ENCODE measurements at places on chromosomes 1 and 21.

DNA sequence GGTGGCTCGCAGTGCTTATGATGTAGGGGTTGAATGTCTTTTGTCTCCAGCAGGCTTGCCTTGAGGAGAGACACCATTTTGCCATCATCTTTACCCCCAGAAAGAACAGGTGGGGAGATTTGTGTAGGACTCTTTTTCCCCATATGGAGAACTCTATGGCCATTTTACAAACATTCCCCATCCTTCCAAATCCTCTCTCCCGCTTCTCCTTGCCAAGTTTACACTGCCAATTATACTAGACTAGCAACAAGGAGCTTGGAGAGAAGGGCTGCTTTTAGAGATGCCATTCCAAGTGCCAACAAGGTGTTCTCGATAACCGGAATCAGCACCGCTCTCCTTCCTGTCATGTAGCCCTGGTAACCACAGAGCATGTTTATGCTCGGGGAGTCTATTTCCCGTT lies 233.1 kb downstream of the CAMTA1 start:
- DNase-seq, result no peak

DNA sequence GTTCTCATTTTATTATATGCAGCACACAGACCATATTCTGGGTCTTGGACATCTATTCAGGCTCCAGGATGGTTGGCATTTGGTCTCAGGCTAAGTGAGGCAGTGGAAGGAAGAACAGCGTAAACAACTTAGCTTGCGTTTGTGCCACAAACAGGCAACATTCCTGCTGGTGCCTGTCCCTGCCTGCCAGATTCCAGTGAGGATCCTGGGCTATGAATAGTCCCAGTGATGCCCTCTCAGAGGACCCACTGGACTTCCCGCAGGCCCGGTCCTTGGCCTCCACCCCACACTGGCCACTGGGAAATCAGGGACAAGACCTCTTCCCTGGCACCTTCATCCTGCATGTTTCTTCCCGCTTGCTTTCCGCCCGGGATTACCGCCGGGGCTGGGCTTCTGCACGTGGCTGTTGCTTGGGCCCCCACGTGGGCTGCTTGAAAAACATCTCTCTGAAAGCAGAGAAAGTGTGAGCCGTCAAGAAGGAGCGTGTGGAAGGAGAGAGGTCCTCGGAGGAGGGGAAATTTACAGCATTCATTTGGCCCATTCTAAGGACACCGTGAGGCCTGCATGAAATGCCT lies 145.1 kb upstream of the WNT4 start:
- DNase-seq, result no peak

GRCh38 chr1:170680428-170680827 lies 16.5 kb downstream of the PRRX1 start:
- no peak for DNase-seq

GRCh38 chr1:246005067-246005466 lies 502.0 kb downstream of the SMYD3 start:
- DNase-seq, result no peak

DNA sequence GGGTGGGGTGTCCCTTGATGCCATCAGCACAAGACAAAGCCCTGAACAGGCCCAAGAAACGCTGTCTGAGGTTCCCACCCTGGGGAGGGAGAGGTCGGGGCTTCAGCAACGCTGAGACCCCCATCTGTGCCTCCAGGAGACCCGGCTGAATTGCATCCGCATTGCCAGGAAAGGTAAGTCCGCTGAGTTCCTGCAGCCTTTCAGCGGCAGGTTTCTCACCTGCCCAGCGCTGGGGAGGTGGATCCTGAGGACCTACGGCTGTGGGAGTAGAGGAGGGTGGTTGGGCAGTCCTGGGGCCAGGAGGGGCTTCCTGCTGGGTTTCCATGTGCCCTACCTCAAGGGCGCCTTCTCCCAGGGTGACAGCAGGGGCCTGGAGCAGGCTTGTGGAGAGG lies 47.5 kb downstream of the PTPRU start:
- no peak for DNase-seq

DNA sequence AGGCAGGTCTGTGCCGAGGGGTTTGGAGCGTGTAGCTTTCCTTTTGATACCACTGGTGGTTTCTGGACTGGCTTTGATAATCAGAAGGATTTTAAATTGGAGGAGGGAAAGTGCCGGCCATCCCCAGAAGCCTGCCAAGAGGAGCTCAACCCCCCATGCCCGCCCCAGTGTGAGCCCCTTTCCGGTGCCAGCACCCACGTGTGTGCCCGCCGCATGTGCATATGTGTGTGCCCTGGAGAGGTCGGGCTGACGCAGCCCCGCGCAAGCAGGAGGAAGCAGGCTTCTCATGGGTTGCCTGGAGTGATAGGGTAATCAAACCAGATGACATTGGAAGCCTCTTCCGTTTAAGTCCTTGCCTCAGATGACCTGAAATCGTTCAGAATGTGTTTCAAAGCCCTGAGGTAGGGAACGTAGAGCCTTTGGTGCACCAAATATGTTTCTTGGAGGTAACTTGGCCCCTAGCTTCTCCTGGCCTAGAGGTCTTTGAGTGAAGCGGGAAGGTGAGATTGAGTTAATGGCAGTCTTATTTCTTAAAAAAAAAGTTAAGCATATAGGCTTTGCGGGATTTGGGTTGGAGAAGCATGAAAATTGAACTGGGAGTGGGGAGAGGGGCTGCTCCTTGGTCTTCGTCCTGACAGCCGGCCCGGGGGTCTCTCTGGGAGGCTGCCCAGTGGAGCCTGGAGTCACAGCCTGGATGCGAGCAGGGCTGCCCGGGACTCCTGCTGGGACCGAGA lies 34.1 kb upstream of the ARHGEF16 start:
- DNase-seq, result no peak

- DNase-seq, result peak; percentile 12
Measured at GRCh38 chr1:25467193-25467592, 36.5 kb downstream of the MACO1 start.

DNA sequence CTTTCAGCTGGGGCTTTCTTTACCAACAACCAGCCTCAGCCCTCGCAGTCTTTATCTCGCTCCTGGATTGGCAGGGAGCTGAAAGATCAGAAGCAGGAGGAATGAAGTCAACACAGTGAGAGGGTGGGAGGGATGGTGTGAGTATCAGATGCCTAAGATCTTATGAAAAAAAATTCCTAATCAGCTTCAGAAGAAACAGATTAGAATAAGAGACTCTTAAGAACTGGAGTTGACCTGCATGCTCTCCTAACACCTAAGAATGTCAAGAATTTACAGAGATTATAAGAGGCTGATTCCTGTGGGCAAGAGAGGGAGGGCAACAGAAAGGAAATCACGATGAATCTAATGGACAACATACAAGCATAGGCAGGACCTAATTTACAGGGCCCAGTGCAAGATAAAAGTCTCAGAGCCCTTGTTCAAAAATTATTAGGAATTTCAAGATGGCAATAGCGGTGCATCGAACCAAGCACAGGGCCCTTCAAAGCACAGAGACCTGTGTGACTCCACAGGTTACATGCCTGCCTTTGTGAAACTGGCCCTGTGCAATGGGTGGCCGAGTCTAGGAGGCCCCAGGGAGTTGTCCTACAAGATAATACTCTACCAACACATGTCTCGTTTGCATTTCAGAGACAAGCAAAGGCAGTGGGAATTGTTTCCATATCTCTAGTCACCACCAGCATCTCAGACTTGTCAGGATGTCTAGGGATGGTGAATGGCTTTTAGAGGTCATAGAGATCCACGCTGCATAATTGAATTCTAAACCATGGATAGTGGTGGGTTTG lies 65.3 kb upstream of the PPP2R5A start:
- DNase-seq, result no peak

GRCh38 chr1:3618531-3618880 lies 6.3 kb upstream of the TPRG1L start:
- DNase-seq, result no peak

DNA sequence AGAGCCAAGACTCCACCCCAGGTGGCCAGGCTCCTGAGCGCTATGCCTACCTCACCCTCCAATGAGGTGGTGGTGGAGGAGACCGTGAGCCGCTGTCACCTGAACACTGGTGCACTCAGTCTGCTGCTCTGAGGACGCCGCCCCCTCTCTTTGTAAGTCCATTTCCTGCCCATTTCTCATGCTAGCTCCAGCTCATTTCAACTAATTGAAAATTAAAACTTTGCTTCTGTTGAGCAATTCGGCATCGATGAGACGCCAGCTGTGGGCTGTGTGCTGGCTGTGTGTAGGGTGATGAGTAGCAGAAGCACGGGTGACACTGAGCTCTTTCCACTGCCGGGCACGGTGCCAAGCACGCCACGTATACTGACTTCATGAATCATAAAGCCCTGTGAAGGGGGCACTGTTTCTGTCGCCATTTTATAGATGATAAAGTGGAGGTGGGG lies 11.2 kb downstream of the TNFRSF1B start:
- DNase-seq, result peak; percentile 79

GRCh38 chr1:151013518-151013917 lies 5.3 kb downstream of the PRUNE1 start:
- DNase-seq, result no peak

DNA sequence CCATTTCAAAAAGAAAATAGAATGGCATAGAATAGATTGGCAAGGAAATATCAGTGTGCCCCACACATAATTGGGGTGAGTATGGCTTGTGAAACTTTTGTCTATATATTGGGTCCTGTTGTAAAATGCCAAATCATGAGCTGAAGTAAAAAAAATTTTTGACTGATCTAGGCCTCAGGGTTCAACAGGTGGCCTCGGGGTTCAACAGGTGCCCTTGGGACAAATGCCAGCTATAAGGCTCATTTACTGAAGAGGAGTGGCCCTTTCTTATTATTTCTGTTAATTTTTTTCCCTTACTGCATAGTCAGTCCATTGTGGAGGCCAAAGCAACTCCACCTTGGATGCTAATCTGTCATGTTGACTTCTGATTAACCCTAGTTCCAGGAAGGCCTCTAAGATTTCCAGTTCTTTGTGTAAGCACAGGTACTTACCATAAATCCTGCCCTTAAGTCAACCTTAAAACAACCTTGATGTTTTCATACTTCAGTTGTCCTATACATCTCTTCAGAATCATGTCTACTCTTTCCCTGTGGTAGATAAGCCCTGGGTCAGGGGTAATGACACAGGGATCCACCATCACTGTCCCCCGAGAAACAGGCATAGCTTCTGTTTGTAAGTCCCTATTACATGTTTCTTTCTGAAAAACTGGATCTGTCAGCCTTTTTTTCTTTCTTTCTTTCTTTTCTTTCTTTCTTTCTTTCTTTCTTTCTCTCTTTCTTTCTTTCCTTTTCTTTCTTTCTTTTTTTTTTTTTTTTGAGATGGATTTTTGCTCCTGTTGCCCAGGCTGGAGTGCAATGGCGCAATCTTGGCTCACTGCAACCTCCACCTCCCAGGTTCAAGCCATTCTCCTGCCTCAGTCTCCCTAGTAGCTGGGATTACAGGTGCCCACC lies 16.6 kb upstream of the KDF1 start:
- DNase-seq, result no peak

DNA sequence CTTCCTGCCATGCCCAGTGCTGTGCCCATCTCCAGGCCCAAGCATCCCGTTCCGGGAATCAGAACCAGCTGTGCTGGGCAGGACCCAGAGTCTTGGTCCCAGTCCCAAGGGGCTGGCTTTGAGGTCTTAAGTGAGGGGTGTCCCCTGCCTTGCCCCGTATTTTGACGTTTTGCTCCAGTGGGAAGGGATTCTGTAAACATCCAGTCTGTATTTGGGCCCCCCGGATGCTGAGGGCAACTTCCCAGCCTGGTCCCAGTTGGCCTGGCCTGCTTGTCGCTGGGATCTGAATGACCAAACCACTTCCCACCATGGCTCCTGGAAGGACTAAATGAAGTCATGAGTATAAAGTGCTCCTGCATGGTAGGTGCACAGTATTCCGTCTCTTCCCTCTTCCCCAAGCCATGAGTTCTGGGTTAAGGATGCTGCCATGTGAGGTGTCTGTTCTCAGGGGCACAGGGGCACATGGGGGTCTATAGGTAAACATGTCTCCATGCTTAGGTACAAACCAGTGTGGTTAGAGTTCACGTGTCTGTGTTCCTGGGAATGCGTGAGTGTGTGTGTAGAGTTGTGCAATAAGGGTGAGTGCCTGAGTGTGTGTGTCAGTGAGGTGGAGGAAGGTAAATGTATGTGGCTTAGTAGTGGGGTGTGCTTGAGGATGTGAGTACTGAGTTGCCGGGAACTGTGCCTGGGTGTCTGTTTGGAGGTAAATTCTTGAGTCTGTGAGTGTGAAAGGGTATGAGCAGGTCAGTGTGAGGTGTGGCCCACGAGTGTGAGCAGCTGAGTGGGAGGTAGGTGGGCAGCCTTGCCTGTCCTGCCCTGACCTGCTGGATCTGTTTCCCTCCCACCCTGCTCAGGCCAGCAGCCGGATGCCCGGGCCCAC lies 1.5 kb downstream of the B4GALT2 start:
- no peak for DNase-seq

DNA sequence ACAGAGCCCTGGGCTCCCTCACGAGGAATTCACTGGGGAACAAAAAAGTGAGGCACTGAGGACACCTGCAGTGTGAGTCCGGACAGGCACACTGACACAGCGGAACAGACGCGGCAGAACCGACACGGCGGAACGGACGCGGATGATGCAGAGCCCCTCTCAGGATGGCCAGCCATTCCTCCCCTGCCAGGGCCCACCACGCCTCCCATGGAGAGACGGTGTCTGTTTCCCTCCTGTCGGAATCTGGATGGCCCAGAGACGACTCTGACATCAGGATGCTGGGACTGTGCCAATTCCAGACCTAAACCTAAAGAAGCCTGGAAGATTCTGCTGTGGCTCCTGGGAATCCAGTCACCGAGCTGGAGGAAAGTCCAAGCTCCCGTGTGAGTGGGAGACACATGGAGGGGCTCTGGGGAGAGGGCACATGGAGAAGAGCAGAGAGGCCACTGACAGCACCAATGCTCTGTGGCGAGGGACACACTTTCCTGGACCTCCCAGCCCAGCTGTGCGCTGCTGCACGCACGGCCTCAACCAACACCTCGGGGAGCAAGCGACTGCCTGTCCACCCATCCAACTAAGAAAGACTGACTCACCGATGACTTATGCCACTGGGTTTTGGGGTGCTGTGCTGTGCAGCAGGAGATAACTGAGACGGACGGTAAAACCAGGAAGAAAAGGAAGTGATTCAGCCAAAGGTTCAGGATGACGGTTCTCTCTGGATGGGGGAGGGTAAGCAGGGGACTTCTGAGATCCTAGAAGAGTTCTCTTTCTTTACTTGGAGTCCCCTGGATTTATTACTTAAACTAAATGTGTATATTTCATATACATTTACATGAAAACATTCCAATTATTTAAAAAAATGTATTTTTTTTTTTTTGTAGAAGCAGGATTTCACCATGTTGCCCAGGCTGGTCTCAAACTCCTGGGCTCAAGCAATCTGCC lies 23.3 kb downstream of the ZBTB17 start:
- peak; percentile 79 for DNase-seq

- no peak for DNase-seq
Measured at GRCh38 chr1:115123116-115123515, 33.8 kb upstream of the TSPAN2 start.

GRCh38 chr1:228158151-228159007 lies 7.2 kb upstream of the IBA57 start:
- DNase-seq, result no peak

GRCh38 chr1:50703240-50703639 lies 256.8 kb downstream of the FAF1 start:
- DNase-seq, result no peak

GRCh38 chr1:14923727-14924452 lies 229.7 kb upstream of the TMEM51 start:
- DNase-seq, result peak; percentile 49
